ENCODE measurements at places on chromosomes 3 and 15.
A peak's percentile ranks its signal among the peaks of the same experiment; 100 is the strongest.

- DNase-seq = no peak
These were observed 628.5 kb downstream of the GRM7 start for GRCh38 chr3:7489417-7489816.

DNA sequence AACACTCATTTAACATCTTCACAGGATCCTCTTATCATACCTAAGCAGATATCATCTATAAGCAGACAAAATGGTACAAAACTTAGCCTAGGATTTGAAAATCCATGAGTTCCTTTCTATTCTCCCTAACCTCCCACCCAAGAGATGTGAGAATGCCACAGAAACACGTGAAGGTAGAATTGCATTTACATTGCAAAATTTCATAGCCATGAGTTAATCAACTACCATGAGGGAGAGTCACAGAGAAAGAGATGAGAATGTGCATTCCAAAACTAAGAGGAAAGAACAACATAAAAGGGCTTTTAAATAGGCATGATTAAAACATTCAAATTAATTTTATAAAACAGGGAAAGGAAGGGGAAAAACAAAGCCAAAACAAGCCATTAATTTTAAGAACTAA, 806.2 kb downstream of the NTRK3 start:
- DNase-seq = no peak

GRCh38 chr3:72044231-72044855, 259.4 kb upstream of the PROK2 start:
- DNase-seq = no peak

DNA sequence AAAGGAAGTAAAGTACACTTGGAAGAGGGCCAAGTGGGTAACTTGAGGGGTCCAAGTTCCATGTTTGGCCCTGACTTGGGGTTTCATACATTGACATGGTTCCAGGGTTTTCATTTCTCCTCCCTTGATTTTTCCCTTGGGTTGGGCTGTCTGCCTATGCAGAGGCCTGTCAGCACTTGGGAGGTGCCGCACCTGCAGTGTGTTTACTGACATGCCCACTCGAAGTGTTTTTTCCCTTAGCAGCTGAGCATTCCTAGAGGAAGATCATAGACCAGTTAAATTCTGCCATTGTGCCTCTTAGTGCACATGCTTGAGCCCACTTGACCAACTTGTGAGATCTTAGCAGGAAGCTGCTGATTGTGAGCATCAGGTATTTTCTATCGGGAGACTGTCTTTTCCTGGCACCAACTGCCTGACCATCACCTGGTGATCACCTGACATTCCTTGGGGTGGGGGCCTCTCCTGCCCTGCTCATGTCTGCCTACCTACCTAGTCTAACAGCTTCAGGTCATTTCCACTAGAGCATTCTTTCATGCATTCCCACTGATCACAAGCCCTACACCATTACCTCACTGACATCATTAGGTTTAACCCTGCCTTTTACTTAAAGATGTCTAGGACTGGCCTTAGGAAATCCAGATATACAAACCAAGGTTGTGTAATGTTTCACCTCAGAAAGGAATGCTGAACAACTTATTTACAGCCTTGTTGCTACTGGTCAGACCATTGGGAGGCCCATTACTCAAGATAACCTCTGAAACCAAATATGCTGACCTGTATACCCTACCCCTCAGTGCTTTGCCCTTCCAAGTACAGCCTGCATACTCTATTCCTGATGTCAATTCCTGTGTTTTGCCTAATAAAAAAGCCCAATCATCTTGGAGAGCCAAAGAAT, 68.3 kb downstream of the CD47 start:
- DNase-seq = no peak

- DNase-seq = no peak
These were observed 165.1 kb downstream of the IL5RA start for GRCh38 chr3:2945121-2945520.

- no peak for DNase-seq
These were observed 78.1 kb upstream of the RNF7 start for GRCh38 chr3:141659821-141660613.

DNA sequence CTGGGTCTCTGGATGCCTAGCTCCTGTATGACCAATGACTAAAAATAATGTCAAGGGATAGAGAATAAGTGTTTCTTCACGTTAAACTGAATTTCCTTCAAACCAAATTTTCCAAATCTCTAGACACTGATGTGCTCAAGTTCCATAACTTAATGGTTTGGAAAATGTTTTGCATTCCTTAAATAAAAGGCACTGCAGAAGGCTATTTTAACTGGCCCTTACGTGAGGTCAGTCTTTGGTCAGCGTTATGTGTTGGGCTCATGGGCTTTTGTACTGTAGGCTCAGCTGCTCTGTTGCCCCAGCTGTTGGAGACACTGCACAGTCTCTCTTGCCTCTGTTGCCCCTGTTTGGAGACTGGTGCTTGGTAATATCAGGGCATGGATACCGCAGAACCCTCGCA, 188.5 kb downstream of the TPRG1 start:
- DNase-seq = no peak

GRCh38 chr3:9056581-9056980, 93.3 kb upstream of the RAD18 start:
- no peak for DNase-seq

GRCh38 chr3:39086144-39086543, 21.3 kb downstream of the GORASP1 start:
- no peak for DNase-seq

DNA sequence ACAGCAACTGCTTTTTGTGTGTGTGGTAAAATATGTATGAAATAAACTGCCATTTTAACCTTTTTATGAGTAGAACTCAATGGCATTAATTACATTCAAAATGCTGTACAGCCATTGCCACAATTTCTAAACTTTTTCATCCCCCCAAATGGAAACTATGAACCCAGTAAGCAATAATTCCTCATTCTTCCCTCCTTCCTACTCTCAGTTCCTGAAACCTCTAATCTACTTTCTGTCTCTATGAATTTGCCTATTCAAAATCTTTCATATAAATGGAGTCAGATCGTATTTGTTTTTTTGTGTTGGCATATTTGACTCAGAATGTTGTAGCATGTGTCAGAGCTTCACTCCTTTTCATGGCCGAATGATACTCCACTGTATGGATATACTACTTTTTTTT, 5.3 kb upstream of the BLM start:
- DNase-seq = no peak

DNA sequence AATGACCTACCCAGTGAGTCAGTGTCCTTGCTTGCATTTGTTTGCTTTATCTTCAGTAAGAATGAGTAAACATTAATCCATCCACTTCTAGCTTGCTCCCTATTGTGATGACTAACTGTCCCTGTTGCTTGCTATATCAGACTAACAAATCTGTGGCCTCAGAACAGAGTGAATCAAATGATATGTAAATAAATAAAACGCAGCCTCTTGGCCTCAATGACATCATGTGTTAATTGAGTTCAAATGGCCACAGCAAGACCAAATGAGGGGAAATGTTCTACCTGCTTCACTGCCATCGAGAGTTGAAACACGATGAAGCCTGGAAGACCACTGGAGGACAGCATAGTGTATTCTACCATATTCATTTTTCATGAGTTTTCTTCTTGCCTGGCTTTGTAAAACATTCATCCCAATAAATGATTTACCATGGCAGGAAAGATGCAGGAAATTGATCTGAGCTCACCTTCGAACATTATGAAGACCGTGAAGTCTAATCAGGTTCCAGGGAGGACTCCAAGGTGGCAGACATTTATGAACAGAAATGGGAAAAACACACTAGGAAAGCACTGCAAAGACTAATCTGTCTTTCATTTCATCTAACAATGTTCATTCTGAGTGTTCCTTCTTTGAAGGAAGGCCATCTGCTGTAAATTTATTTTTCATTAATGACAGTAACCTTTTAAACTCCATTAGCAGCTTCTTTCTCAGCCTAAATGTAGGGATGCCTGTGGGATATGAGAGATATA, 1144.5 kb downstream of the TUSC7 start:
- DNase-seq = peak; percentile 52

DNA sequence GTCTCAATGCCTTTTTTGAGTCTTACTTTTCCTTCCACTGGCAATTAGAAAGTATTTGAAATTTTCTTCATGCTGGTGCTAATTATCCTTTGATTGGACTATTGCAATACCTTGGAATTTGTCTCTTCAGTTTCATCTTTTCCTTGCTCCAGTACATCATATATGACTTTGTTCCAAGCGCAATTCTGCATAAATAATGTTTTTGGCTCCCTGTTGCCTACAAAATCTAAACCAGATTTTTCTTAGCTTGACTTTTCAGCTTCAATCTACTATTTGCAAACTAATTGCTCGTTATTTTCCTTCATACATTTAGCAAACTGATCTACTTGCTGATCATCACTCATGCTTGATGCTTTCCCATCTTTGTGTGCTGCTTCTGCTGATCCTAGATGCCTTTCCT, 230.8 kb upstream of the GPR149 start:
- DNase-seq = no peak

GRCh38 chr3:106208251-106208650, 339.4 kb upstream of the CBLB start:
- DNase-seq = no peak

DNA sequence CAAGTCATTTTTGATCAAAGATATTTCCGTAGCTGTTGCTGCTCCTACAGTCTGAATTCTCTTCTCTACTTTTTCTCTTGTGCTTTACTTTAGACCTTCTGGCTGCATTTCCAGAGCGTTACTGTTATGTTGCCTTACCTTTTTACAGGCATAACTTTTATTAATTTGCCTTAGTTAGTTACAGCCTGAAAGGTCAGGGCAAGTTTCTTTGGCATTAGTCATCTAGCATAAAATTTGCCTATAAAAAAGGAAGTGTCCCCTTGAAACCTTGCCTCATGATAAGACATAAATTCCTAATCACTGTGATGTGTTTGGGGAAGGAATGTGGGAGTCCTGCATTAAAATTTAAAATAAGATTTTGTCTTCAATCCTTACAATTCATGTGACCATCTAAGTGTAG, 618.5 kb downstream of the NR2F2 start:
- no peak for DNase-seq

DNA sequence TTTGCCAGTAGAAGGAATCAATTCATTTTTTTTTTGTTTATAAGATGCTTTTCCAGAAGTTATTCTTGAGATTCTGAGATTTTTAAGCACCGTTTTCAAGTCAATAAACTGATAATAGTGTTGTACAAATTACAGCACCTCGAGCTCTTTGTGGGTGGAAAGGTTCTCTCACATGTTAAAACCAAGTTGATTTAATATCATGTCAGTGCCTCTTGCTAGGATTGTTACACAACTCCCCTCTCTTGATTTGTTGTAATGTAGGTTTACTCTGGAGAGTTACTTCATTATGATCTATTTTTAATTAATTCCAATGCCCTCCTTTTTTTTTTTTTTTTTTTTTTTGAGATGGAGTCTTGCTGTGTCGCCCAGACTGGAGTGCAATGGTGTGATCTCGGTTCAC, 25.8 kb upstream of the UBXN7 start:
- no peak for DNase-seq

DNA sequence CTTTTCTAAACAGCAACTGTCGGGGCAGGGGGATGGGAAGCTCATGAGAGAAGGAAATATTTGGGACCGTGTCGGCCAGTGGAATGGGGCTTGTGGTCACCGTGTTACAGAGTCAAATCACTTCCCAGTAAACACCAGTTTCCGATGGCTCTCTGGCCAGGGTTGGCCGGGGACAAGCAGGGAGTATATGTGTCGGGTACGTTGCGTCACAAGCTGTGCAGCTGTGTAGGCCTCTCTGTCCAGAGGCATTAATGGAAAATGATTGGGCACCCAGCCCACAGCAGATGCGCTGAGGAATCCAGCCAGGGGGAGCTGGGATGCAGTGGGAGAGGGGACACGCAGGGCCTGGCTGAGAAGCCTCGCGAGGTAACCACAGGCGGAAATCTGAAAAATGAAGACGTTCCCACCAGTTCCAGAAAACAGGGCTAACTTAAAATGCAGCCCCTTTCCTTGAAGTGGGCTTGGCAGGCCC, 15.8 kb upstream of the ALDH1A3 start:
- no peak for DNase-seq

DNA sequence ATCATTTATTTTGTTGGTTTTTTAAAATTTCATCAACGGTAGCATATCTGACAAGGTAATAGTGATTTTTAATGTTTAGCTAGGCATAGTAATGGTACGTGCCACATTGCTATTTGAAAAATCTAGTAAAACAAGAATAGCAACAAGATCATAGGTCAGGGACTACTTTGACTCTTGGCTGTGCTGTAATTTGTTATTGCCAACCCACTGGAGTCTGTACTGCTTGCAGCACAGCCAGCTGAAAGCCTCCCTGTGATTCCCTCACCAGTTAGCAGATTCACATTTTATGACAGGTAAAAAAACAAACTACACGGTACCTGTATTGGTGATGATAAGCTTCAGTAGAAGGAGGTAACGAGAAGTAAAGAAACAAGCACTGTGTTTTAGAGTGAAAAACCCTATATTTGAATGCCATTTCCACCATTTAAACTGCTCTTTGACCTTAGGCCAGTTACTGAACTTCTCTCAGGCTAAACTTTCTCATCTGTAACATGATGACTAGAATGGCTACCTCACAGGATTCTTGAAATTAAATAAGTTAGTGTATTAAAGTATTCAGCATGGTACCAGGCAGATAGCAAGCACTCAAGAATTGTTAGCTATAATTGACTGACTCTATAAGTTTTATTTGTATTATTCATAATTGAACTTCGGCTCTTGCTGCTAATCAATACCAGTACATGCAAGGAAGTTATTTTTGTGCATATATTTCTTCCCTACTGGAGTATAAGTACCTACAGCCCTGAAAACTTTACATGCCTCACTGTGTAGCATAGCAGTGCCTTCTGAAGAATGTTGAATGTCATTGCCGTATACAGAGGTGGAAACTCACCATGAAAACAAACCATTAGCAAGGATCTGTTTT, 16.1 kb downstream of the FILIP1L start:
- DNase-seq = no peak

GRCh38 chr3:4271834-4272233, 31.3 kb upstream of the SETMAR start:
- no peak for DNase-seq

- no peak for DNase-seq
These were observed 140.0 kb upstream of the MLF1 start for GRCh38 chr3:158430968-158431367.

GRCh38 chr3:179113903-179114302, 34.3 kb upstream of the PIK3CA start:
- no peak for DNase-seq

DNA sequence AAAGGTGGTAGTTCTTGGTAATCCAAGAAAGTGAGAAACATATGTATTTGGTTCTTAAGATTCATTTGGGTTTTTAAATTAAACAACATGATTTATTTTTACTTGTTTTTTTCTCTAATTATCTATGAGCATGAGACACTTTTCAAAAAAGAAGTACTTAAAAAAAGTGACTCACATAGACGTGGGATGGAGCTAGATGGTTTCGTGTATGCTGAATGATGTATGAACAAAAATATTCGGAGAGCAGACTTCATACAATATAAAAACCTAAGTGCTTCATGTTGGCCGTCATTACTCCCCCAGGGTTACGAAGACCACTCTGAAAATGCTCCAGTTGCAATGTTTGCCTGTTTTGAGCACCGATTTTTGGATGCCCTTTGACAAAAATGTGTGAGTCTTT, 90.9 kb downstream of the RORA start:
- DNase-seq = no peak

DNA sequence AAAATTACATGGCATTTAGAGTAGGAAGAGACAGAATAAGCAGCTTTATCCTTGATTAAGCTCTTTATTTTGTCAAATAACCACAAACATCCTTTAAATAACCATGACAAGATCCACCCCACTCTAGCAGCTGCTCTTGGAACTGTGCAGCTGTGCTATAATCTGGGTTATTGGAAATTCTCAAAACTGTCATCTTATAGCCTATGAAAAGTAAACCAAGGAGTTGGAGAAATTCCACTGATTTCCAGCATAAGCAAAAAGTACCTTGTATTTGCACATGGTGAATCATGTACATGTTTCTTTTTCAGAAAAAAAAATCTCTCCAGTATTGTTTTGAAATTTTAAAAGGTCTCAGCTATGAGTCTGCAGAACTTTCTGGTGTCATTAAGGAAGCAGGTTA, 88.8 kb upstream of the ABI3BP start:
- no peak for DNase-seq

Measured in Panc1 (cell line).